Frontal cortex (tissue), 4 donors: ENCODE measurements at places on chromosomes 7 and 10.

DNA sequence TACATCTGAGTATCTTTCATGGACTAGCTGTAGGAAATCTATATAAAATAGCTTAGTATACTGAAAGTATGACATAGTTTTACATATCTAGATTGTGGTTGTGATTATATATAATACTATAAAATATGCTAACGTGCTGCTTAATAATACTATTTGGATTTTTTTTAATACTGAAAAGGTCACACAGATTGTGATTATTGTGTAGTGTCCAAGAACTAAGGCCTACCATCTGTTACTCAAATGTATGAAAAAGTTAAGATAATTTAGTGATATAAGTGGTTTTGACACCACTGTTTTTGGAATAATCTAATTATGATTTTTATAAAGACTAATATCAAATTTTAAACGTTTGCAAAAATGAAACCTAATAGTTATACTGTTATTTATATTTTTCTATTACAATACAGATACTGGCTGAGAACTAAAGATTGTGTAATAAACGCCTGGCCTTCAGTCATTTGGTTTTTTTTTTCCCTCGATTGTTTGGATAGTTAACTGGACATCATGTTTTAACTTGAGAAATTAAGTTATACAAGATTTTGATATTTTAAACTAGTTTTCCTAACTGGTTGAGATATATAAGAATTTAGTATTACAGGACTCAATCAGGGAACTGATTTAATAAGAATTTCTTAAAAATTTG is 12.6 kb downstream of the PTEN start:
- no peak for DNase-seq

DNA sequence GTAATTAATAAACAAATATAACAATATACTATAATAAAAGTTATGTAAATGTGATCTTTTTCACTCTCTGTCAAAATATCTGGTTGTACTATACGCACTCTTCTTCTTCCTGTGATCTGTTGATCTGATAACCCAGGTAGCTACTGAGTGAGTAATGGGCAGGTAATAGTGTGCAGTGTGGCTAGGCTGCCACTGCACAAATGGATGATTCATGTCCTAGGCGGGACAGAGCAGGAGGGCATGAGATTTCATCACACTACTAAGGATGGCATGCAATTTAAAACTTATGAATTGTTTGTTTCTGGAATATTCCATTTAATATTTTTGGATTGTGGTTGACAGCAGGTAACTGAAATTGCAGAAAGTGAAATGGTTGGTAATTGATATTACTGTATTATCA is 44.5 kb downstream of the TAS2R16 start:
- no peak for DNase-seq

- no peak for DNase-seq
Measured at GRCh38 chr10:90788968-90789367, 68.9 kb downstream of the HTR7 start.

DNA sequence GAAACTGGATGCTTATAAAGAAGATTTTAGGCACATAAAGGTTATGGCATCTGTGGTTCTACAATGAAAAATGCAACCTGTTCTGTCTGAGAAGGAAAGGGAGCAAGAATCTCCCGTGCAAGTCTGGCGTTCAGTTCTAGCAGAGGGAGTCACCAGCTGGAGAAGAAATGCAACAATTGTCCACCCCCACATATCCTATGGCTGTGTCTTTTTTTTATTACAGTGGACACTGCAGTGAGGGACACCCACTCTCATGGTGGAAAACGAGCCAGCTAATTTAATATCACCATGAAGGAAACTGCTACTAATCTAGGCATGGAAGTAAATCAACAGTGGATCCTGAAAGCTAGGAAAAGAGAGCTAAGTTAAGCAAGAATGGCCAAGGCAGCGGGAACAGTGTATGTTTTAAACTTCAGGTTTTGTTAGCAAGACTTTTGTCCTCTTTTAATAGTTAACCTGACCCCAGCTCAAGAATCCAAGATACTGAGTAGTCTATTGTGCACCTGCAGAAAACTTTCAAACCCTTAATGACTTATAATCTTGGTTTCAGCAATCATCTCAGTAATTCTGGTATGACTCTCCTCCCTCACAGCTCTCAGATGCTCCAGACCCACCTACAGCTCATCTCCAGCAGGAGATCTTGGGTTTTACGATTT is 149.3 kb downstream of the FGFR2 start:
- DNase-seq, result no peak

DNA sequence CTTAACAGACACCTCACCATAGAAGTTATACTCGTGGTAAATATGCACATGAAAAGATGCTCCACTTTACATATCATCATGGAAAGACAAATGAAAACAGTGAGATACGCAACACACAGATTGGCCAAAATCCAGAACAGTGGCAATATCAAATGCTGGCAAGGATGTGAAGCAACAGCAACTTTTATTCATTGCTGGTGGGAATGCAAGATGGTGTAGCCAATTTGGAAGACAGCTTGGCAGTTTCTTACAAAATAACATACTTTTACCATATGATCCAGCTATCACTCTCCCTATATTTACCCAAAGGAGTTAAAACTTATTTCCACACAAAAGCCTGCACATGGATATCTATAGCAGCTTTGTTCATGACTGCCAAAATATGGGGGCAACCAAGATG is 46.4 kb downstream of the SGCE start:
- no peak for DNase-seq

DNA sequence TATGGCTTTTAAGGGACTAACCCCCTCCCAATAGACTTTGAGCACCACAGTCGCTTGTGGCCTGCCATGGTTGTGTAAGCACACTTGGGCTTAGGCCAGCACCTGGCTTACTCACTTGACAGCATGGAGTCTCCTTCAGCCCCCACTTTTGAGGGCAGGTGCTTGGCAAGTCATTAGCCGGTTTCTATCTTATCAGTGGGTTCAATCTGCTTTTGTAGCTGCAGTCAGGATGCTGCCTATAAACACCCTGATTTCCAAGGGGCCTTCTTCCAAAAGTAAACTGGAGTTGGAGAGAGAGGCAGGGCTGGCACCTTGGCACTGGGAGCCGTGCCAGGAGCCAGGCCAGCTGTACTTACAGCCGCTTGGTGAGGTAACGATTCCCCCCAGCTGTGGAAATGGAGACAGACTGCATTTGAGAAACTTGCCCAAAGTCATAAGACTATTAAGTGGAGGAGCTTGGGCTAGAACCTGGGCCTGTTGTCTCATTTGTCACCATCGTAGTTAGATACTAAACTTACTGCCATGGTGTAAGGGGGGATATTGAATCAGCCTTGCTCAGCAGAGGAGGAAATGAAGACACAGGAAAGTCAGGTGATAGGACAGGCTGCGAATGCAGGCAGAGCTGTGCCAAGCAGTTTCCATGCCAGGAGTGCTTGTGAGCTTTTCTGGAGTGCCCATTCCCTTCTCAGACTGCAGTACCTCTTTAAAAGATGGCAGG is 92.2 kb upstream of the EFCAB10 start:
- DNase-seq, result no peak

DNA sequence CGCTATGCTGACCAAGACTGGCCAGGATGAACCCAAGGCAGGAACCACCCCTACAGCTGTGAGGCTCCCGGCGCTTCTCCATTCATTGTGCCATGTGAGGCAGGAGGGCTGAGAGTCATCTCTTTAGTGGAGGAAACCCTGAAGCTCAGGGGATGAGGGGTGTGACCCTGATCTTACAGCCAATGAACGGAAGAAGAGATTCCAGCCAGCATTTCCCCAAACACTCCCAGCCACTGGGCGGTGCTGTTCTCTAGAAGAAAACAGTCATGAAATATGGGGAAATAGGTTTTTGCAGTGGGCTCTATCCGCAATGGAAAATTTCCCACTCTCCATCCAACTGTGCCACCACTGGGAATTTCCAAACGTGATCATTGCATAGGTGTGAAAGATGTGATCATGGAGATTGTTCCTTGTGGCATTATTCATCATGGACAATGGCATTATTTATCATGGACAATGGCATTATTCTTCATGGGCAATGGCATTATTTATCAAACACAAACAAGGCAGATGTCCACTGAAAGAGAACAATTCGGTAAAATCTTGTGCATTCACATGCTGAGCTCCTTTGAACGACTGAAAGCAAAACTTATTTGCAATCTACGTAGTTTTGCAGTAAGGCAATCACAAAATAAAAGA is 14.0 kb upstream of the SLC18A2 start:
- no peak for DNase-seq

DNA sequence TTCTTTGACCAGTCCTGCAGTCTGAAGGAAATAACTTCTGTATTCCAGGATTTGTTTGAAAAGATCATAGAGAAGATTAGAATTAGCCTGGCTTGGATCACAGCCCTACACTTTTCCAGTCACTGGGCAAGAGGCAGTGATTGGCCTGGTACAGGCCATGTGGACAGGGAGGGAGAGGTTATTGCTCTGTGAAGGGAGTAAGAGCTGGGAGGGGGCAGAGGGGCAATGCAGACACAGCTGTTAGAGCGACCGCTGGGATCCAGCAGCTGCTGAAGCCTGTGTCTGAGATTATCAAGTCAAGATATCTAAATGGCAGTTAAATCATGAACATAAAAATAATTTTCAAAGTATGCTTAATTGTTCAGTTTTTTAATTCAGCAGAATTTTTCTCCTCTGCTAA is 257.3 kb downstream of the SDK1 start:
- no peak for DNase-seq

DNA sequence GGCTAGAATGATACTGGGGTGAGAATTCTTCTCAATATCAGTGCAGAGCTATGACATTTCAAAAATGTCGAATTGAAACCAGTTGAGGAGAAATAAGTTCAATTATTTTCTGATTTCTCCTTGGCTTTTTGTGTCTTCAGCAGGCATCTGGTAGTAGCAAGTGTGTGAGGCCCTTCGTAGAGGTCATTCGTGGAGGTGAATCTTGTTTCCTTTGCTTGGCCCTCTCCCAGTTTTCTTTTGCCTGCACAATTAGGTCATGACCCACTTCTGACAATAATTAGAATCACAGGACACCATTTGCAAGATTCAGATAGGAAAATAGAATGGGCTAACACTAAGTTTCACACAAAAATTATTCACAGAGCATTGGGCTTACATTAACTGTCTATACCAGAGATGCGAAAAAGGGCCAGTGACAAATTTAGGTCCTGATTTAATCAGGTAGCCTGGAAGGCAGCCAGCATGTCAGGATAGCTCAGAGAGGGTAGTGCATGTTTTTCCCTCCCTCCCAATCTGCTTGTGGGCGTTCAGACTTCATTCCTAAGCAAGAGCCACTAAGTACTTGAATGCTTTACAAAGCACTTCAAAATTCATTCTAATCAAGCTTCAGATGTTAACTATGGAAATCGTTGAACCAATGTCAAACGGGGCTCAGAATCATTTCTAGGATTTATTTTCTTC is 24.0 kb upstream of the A1CF start:
- DNase-seq, result no peak

- DNase-seq, result no peak
Measured at GRCh38 chr10:30818854-30819253, 189.3 kb upstream of the LYZL2 start.

DNA sequence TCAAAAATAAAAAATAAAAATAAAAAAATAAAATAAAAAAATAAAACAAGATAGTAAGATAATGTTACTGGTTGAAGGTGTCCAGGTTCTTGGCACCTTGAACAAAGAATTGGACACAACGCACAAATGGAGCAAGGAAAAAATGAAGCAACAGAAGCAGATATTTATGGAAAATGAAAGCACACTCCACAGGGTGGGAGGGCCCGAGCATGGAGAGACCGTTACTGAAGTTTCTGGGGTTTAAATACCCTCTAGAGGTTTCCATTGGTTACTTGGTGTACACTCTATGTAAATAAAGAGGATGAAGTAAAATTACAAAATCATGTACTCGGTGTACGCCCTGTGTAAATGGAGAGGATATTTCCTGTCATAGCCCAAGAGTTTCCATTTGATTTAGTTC is 15.7 kb upstream of the PFKP start:
- DNase-seq, result no peak

GRCh38 chr7:117273814-117274225 is 49.0 kb downstream of the WNT2 start:
- no peak for DNase-seq

GRCh38 chr7:34734771-34735170 is 76.8 kb downstream of the NPSR1 start:
- no peak for DNase-seq

DNA sequence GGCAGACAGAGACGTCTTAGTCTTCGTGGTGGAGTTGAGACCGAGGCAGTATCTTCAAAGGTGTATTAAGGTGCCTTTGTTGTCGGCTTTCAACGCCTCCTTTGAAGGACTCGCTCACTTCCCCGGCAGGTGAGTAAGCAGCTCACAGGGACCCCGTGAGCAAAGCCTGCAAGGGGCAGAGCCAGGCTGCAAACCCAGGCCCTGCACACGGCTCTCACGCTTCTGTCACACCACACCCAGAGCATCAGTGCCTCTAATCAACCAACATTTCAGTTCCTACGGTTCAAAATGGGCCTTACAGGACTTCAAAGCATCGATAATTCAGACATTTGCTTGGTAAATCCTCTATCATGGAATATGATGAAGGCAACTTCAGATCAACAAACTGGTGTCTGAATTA is 64.8 kb upstream of the INSIG1 start:
- DNase-seq, result no peak

DNA sequence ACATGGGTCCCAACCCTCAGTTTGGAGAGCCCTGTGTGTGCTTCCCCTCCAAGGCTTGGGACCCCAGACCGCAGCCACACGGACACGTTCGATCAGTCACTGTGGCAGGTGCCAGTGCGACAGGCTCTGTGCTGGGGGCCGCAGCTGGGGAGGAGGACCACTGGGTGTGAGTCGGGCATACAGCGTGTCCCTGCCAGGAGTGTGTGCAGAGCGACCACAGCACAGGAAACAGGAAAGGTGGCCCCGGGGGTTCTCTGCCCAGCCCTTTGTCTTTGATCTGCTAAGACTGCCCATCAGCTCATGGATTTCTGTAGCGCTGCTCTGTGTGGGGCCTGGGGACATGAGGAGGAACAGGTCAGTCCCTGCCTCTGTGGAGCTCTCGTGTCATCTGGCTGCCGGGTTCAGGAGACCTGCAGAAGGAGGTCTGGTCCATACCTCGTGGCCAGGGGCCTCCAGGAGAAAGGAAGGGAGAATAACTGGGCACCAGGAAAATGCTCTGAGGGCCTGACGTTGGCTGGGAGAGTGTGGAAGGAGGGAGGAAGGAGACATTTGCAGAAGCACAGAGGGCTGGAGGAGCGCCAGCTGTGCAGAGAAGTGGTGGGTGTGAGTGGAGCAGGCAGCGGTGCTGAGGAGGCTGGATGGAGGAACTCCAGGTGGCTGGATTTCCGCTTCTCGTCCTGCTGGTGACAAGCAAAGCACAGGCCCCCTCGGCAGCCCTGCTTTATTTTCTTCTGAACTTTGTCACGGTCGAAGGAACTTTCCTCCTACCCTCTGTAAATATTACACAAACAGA is 4.1 kb downstream of the NUDT1 start:
- no peak for DNase-seq

- DNase-seq, result peak; percentile 29
Measured at GRCh38 chr7:106285855-106286492, 1.2 kb upstream of the NAMPT start.

GRCh38 chr10:69091143-69091651 is 3.3 kb downstream of the SRGN start:
- DNase-seq, result no peak

GRCh38 chr10:45418849-45419675 is 45.0 kb downstream of the ALOX5 start:
- DNase-seq, result peak; percentile 62

GRCh38 chr10:126585249-126586017 is 85.1 kb downstream of the C10orf90 start:
- DNase-seq, result no peak

GRCh38 chr10:75035975-75036708 is 75.3 kb upstream of the SAMD8 start:
- no peak for DNase-seq
